ENCODE measurements at places on chromosomes 5 and 9.

DNA sequence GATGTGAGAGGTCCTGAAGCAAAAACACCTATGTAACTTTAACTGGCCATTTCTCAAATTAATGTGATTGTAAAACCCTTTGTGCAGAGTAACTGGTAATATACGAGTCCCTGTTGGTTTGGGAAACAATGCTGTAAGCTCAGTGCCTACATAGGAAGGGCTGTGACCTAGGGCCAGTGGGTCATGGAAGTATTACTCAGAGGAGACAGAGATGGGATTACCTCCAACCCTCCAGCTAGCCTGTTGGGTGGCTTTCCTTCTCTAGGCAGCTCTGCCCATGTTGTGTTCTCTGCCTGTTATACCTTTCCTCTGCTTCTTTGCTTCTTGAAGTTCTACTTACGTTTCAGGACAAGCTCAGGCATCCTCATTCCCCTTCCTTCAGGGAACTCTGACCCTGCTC, 294.8 kb upstream of the RFX3 start:
- no peak for DNase-seq

DNA sequence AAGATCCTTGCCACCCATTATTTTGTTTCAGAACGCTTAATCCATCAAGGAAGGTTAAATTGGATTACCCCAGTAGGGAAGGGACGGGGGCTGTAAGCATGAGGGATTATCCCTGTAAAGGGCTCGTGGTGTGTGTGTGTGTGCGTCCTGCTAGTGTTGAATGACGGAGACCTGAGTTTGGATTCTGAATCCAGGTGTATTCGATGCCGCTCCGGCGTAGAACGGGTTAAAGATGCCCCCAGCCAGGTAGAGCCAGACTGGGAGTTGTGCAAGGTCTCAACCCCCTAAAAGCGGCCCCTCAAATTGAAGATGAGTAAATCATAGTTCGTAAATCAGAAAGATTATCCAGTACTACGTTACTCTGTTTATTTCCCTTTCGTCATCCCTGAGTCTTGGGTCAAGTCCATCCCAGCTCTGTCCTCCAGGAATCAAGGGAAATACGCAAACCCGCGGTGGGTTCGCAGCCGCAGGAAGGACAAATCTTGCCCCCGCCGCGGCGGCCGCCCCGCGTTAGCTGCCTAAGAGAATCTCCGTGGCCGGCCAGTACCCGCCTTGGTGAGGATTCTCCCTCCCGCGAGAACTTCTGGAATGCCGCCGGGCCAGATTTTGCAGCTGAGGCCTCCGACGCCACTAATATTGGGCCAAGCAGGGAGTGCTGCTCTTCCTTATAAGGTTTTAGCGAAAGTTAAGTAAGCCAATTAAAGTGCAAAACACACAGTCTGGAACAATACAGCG, 586 bp upstream of the MTAP start:
- DNase-seq, result no peak

GRCh38 chr9:91949392-91949945, 559 bp downstream of the ROR2 start:
- DNase-seq, result no peak

GRCh38 chr5:142811866-142812557, 41.8 kb downstream of the ARHGAP26 start:
- DNase-seq, result no peak

DNA sequence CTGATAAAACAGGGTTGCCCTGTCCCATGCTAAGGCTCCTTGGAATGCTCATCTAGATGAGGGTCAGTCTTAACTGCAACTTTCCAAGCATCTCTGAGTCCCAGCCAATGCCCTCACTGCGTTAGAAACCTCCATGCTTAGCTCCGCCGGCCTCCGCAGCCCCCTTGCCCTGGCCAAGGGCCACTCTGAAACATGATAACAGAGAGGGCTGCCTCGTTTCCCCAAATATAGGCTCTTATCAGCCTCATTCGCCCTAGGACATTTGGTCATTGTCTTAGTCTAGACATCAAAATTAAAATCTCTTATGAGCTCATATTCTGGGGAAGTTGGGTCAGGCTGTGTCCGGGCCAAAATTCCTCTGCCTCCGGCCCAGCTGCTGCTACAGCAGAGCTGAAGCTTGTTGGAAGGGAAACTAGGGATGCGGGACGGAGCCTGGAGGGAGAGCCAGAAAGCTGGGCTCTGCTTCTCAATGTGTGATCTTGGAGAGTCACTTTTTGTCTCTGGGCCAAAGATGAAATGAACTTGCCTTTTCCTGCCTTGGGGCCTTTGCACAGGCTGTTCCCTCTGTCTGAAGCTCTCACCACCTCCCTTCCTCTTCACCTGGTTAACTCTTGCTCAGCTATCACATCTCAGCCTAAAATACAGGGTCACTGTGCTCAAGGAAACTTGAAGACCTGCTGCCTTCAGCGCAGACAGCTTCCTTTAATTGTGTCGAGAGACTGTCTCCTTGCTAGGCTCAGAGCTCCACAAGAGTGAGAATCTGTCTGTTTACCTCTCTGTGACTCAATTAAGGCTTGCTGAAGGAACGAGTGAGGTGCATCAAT, 191.3 kb downstream of the RGS3 start:
- DNase-seq, result no peak

GRCh38 chr9:75161116-75161857, 73.0 kb downstream of the OSTF1 start:
- no peak for DNase-seq

DNA sequence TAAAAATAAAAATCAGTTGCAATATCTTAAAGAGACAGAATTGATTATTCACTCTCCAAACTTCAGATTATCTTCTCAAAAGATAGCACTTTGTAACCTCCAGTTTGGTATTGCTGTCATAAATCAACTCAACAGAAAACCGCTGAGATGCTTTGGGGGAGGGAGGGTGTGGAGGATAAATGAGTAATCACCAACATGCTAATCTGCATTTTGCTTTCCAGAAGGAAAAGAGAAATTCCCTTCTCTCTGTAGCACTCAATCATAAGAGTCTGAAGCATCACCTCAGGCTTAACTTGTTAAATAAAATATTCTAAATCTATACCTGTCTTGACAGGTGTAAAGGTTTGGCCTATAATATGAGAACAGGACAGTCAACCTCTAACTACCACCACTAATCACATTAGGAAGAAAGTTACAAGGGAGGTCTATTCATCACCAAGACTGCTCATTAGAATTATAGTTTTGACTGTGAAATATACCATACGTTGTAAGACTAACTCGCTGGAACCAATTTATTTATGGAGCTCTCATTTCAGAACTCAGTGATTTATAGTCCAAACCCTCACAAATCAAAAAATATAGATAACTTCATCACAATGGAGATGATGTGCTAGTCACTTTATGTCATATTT, 89.0 kb downstream of the PIK3R1 start:
- no peak for DNase-seq

DNA sequence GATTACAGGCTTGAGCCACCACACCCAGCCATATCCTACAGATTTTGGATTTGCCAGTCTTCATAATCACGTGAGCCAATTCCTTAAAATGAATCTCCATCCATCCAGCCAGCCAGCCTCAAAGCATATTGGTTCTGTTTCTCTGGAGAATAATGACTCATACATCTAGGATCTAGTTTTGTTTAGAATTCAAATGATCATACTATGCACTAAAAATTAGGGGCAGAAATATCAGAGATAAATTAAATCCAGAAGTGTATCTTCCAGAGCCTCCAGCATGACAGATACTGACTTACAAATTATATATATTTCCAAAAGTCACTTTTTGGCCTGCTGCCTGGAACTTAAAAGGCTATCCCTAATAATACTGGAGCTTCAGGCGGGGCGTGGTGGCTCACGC, 119.1 kb upstream of the NR5A1 start:
- no peak for DNase-seq

GRCh38 chr9:85157772-85158171, 488.2 kb downstream of the NTRK2 start:
- DNase-seq, result no peak

GRCh38 chr9:136232969-136233368, 12.6 kb downstream of the QSOX2 start:
- no peak for DNase-seq

DNA sequence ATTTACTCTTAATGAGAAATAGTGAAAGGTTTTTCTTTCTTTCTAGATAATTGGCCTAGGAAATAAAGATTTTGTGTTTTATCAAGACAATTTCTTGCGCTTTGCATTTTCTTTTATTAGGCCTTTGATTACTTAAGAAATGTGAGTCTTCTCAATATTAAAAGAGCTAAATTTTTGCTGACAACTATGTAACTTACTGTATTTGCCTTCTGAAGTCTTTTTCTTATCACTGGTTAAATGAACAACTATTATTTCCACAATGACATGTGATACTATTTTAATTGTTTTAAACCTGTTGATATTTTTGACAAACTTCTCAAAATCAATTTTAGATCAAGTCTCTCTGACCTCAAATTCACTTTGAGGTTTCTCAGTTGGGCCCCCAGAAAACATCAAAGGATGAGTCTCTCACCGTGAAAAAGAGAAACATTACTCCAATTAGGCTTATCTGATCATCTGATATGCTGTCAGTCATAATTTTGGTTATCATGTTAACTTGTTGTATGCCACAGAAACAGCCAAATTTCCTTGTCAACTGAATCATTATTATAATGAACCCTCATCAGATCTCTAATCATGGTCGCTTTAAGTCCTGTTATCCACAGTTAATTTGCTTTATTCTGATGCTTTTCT, 48.8 kb downstream of the RAPGEF1 start:
- DNase-seq, result no peak

DNA sequence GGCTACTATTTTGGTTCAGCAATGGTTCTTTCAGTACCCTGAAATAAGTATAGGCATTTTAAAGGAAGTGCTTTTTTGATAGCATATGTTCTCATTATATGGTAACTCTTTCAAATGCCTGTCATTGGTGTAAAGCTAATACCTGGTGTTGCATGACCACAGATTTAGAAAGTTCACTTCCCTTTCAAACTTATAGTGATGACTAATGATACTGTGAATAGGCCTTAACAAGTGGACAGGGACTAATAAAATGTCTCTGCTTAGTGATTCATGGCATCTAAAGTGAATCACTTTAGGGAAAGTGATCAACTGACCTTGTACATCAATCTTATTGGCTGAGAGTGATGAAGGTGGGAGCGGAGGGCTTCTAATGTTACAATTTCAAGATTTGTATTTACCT, 21.6 kb downstream of the MRPL22 start:
- no peak for DNase-seq

- no peak for DNase-seq
Observed at GRCh38 chr5:89106480-89106879, 223.5 kb upstream of the MEF2C start.

- no peak for DNase-seq
Observed at GRCh38 chr5:151086905-151087360, 6.1 kb upstream of the TNIP1 start.

GRCh38 chr5:126477294-126478117, 54.3 kb downstream of the GRAMD2B start:
- no peak for DNase-seq

DNA sequence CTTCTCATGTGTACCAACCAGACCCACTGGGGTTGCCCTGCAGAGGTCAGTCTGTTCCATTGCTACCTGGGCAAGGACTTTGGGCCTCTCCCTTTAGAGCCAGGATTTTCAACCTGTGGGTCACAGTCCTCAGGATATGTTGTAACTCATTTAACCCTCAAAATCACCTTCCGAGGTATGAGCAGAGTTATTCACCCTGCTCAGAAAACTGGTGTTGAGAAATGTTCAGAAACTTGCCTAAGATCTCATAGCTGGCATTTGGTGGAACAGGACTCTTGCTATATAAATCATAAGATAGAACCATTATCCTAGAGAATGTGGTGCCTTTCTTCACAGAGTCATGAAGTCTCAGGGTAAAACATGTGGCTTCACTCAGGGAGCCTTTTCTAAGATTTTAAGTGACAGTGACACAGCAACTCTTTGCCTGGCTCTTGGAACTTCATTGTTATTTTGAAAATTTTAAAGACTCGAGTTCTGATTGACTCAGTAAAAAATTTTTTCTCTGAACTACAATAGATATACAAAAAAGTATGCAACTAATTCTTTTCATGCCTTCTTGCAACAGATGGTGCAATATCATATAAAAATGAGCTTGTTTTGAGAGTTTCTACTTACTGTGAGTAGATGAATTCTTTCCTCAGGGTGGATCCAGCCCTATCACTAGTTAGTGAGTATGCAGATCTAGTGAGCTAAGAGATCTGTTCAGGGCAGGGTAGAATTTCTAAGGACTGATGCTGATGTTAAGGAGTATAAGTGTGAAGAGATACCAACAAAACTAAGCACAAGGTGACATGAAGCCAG, 29.5 kb downstream of the CAST start:
- DNase-seq, result no peak

- no peak for DNase-seq
Observed at GRCh38 chr9:120778758-120779157, 14.5 kb downstream of the FBXW2 start.

- DNase-seq, result no peak
Observed at GRCh38 chr9:131434673-131435072, 40.8 kb downstream of the PRRC2B start.

DNA sequence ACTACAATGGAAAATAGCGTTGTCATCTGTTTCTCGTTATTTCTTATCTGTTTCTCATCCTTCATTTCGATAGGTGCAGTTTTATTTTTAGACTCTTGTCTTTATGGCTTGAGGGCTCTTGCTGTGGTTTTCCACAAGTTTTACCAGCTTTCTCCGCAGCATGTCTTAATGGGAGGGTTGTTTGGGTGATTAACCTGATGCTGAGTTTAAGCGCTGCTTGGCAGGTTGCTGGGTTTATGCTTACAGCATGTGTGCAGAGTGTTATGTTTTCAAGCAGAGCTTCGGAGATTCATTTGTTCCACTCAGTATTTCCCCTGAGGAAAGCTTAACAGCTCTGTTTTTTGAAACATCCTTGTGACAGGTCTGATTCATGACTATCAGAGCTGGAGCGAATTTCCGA, 154.0 kb downstream of the SLC12A2 start:
- DNase-seq, result no peak

- no peak for DNase-seq
Observed at GRCh38 chr5:53515988-53516387, 35.6 kb downstream of the FST start.

DNA sequence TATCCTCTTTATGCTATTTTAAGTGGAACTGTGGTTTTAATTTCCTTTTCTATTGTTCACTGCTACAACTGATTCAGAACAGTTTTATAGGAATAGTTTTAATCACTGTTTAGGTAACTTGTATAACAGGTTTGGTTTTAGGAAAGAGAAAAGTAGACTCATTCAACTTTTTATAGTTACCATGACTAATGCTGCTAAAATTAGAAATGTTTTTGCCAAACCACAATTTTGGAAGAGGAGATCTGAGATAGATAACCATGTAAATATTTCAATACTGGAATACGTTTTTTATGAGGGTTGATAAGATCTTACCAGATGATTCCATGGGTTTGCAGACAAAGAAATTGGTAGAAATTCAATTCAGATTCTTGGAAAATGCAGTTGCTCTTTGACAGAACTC, 404.6 kb upstream of the ARRDC3 start:
- DNase-seq, result no peak

GRCh38 chr5:1892211-1892610, 9.5 kb upstream of the IRX4 start:
- no peak for DNase-seq

DNA sequence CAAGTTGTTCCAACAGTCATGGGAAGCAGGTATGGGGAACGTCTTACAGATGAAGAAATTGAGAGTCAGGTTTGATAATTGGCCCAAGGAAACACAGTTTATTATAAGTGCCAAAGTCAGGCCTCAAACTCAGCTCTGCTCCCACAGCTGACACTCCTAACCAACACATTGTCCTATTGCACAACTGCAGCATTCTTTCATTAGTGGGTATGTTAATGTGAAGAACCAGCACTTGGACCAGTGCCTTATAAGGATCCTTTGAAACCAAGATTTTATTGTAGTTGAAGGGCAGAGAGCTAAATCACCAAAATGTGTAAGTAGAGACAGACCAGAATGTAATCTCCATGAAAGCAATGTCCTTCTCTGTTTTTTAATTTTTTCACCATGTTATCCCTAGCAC, 56.1 kb downstream of the GRIA1 start:
- DNase-seq, result no peak

All from left renal pelvis (tissue), 4 donors.